Vagina (tissue), 2 donors: ENCODE measurements at places on chromosomes 6 and 20.

DNA sequence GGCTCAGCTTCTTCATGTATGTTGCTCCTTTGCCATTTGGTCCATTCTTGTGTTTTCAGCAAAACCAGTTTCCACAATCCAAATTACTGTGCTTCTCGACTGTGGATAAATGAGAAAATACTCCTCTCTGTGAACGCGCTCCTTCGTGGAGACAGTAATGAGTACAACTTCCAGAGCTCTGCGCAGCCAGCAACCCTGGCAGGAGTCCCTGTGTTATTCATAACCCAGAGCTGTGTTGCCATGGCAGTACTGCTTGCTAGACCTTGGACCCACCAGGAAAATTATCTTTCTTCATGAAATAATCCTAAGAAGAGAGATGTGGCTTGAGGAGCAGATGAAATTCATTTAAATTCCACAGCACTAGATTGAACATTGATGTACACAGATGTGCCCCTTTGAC, 73.7 kb downstream of the SLC22A3 start:
- DNase-seq, result no peak

DNA sequence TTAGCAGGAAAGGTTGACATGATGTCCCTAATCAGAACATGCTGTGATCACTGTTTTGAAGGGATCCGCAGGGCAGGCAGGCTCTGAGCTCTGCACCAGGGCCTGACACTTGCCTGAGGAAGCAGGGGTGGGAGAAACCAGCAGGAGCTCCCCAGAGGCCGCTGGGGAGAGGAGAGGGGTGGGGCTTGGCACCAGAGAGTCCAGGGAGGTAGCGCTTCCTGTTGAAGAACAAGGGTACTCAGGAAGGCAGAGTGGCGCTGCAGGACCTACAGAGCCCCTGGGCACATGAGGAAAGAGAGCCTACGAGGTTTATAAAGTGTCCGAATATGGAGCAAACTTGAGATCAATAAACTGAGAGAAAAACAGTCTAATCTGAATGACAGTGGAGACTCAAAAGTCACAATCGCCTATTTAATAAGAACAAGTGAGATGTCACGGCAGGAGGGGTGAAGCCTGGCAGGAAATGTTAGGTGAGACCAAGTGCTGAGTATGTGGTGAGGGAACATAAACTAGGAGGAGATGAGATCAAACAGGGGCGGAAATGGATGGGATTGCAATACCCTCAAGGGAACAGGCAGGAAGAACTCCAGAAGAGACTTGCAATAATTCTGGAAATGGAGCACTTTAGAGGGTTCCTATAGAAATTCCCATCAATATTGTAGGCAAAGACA, 5.8 kb upstream of the TBXT start:
- no peak for DNase-seq

DNA sequence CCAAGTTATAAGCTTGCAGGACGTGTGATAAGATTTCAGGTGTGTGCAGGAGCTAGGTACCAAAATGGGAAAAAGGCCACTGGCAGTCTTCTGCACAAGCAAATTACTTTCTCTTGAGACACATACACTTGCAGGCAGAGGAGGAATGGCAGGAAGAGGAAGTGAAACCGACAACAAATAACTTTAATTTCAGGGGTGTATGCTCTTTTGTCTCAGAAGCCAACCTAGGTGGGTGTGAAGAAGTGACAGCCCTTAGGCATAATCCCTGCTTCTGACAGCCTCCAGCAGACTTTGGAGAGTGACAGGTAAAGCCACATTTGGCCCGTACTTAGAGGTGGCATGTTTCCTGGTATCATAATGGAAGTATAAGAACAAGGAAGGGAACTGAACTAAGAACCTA, 118.8 kb upstream of the TRAF3IP2 start:
- DNase-seq, result no peak

DNA sequence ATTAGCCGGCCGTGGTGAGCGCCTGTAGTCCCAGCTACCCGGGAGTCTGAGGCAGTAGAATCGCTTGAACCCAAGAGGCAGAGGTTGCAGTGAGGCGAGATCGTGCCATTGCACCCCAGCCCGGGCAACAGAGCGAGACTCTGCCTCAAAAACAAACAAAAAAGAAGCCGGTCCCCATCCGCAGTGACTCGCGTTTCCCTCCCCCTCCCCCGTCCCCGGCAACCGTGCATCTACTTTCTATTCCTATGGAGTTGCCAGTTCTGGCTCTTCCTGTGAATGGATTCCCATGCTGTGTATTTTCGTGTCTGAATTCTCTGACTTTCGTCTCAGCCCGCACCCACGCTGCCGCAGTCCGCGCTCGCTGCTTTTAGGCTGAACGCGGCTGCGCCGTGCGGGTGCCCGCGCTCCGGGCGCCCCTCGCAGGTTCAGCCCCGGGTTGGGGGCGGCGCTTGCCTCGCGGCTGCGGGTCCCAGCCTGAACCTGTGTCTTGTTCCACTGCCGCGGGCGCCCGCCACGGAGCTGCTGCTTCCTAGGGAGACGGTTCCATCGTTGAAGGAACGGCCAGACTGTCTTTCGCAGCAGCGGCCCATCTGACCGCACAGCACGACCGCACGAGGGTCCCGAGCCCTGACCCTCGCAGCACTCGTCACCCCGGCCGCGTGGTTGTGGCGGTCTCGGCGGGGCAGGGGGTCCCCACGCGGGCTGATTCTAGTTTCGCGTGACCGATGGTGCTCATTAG, 1.1 kb upstream of the MRGBP start:
- DNase-seq, result no peak

DNA sequence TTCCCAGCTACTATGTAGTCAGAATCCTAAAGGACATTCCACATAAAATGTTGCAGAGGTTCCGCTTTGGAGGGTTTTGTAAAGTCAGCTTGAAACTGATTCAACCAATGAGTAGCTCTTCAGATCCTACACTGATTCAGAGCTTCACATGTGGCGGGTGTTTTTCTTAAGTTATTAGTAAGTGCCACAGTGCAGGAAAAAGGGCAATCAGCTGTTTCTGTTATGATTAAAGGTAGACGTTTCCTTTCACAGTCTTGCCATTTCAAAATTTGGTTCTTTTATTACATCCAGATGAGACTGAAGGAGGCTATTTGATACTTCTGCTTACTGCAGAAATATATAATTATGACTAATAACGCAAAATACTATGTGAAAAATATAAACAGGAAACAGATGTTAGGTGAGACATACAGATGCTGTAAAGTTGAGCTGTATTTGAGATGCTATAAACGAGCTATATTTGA, 443.9 kb downstream of the CDKAL1 start:
- DNase-seq, result no peak

DNA sequence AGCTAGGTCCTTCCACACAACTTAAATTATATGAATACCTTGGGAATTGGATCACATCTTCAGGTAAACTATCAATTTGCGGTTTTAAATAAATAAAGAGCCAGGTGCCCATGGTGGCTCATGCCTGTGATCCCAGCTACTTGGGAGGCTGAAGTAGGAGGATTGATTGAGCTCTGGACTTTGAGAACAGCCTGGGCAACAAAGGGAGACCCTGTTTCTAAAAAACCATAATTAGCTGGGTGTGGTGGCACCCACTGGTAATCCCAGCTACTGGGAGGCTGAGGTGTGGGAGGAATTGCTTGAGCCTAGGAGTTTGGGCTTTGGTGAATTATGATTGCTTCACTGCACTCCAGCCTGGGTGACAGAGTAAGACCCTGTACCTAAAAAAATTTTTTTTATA, 3.4 kb downstream of the GMNN start:
- DNase-seq, result no peak

DNA sequence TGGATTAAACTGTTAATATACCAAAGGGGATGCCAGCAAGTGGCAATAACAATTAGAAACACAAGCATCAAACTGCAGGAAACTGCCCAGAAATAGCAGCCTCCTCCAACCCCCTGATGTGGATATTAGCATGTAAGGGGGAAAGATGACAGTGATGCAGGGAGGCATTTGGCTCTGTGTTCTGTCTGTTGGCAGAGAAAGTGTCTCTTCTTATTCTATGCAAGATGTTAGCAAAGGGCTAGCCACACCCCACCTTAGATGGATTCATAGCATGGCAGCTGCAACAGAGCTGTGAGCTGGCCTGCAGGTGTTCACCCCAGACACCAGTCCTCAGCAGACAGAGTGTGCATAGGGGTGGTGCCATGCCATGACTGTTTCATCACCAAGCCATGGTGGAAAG, 38.0 kb downstream of the SCP2D1 start:
- DNase-seq, result no peak

DNA sequence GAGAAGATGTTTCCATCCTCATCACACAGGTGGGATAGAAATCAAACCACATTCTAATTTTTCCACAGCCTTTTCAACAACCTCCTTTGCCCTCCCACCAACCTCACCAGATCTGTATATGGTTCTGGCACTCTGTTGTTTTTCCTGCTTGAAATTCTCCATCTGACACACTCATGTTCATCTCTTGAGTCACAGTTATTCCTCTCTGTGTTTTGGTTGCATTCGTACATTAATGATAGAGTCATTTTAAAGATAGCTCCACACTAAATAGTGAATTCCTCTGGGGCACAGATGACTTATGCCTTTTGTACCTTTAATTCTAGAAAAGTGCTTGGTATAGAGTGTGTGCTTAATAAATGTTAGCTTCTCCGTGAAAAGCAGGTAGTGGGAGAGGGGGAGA, 1.4 kb upstream of the GCLC start:
- no peak for DNase-seq

DNA sequence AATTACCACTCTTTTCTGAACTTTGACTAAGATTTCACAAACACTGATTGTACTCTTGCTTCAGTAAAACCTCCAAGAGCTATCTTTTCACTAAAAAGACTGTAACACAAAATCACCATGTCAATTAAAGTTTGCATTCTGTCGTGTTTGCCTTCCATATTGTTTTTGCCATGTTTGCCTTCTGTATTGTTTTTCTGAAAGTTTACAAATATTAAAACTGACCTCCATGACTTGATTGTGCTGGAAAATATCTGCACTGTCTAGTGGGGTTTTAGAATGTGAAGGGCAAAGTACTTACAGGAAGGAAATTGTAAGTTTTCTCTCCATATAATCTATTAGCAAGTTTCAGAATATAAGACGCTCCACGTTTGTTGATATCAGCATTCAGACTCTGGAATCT, 3.4 kb downstream of the SERPINB1 start:
- DNase-seq, result no peak

DNA sequence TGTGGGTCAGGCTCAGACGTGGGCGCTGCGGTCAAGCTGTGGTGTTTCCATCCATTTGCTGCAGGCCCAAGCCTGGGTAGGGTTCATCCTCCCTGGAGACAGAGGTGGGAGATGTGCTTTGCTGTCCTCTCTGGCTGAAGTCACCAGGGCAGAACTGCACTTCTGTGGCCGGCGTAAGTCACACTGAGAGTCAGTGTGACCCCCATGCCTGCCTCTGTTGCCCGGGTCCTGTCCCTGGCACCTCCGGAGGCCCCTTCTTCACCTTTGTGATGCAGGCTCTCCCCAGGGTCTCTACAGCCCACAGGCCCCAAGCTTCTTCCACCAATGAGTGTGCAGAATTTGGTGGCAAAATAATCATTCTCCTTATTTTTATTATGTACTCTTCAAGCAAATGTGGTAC, 53.8 kb upstream of the DACT2 start:
- DNase-seq, result no peak

DNA sequence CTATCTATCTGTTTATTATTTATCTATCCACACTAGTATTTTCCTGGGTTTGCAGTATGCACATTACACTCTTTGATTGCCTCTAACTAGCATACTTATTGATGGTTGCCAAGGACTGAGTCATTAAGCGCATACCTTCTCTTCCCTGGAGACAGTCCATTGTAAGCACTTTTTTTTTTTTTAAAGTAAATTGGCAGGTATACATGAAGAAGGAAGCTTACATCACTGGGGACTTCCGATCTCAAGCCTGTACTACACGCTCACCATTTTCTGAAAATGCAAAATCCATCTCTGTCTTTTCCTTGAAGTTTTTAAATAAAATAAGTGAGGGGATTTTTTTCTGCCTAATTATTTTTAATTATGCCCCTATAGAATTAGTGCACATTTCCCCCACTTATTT, 63.5 kb downstream of the HMGN3 start:
- DNase-seq, result no peak

DNA sequence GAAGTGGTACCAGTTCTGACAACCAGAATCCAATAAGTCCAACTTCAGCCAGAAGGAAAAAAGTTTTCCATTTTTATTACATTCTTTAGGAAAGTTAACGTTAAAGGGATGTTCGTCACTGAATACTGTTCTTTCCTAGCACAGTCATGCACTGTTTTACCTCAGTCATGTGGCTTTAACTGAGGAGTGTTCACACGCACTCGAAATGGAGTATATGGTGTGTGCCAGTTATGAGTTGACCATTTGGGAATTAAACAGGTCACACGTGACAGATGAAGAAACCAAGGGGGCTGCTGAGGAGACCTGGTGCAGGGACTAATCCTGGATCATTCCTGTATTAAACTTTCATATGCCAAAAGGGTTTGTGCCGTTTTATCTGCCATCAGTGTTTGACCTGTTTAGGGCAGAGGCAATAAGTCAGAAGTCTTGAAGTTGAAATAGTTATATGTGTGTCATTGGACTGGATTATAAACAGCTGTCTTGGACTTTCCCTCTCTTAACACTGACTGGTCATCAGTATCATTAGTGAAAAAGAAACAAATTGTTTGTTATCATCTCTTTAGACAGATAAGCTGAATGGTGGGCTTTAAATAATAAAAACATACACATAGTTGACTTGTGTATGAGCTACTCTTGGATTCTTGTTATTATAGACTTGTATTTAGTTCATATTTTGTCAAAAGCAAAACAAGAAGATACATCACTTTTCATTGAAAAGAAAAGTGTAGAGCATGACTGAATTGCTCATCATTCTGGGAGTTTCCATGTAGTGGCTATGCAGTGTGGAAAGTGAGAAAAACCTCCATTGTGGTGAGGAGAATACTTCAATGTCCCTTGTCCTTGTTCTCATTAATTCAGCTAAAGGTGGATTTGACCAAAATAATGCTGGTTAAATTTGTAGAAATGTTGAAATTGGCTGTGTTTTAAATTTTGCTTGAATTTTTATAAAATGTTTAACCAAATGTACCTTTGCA, 123.5 kb upstream of the SAMD5 start:
- no peak for DNase-seq

GRCh38 chr6:160015778-160016684, 47.1 kb downstream of the IGF2R start:
- DNase-seq, result no peak

GRCh38 chr20:38883081-38883980, 42.9 kb upstream of the FAM83D start:
- no peak for DNase-seq

DNA sequence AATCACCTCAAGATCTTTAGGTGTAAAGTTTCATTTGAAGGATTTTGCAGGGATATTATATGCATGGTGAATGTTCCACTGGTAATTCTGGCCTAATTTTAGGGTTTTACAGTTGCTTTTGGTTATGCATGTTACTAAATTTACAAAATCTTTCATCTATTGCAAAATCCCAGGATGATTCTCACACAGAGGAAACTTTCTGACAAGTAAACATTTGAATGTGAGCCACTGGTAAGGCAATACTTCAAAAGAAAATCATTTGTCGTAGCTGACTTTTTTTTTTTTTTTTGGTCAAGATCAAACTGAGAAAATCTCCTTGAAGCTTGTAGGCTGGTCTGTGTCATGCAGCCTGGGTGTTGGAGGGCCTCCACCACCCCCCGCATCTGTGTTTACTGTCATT, 141.9 kb upstream of the EXOC2 start:
- no peak for DNase-seq

GRCh38 chr20:17622851-17623508, 53.1 kb downstream of the DSTN start:
- no peak for DNase-seq

GRCh38 chr6:150766201-150766997, 99.1 kb upstream of the MTHFD1L start:
- DNase-seq, result no peak

- no peak for DNase-seq
Observed at GRCh38 chr20:35651958-35652357, 12.7 kb downstream of the CPNE1 start.
